ENCODE measurements at places on chromosomes 12 and 14.

- DNase-seq = no peak
Measured at GRCh38 chr12:114967151-114967550, 283.2 kb upstream of the TBX3 start.

DNA sequence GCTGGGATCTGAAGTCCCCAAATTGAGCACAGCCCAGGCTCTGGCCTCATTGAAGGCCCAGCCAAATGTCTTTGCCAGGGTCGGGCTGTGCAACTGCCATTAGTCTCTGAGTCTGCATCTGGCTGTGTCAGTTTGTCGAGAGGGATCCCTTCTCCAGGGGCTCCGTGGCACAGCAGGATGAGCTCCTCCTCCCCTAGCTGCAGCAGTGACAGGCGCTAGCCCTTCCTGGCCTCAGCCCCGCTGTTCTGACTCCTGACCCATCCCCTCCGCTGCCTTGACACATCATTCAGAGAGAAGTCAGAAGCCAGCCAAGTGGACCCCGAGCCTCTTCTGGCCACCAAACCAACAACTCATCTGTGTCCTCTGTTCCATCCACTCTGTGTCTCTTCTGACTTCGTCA, 188.3 kb downstream of the CALM1 start:
- DNase-seq = no peak

DNA sequence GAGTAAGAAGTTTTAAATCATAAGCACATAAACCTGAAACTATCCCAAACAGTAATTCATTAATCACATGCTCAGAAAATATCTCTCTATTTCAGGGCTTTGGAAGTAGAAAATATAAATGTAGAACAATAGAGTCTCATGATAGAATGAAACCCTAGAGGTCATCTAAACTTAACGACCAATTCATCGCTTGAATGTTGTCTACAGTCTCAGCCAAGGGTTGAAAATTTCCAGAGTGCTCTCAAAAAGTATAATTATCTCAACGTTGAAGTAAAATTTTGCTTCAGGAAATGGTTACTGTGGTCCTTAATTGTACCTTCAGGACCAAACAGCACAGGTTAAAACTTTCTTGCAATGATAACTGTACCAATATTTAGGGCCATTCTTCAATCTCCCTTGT, 1053.6 kb upstream of the SEL1L start:
- DNase-seq = no peak

- DNase-seq = no peak
Measured at GRCh38 chr12:92482599-92482998, 220.2 kb upstream of the PLEKHG7 start.

DNA sequence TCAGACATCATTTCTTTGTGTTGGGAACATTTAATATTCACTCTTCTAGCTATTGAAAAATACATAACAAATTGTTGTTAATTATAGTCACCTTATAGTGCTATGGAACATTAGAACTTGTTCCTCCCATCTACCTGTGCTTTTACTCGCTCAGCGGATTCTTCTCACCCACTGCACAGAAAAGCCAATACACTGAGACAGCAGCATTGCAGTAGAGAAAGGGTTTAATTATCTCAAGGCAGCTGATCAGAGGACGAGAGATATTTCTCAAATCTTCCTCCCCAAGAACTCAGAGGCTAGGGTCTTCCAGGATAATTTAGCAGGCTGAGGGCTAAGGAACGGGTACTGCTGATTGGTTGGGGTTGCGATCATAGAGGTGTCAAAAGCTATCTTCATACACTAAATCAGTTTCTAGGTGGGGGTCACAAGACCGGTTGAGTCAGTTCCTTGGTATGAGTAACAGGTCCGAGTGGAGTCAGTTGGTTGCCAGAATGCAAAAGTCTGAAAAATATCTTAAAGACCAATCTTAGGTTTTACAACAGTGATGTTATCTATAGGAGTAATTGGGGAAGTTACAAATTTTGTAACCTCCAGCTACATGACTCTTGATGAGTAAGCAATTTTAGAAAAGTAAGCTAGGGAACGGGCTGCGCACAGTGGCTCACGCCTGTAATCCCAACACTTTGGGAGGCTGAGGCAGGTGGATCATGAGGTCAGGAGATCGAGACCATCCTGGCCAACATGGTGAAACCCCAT, 173.1 kb downstream of the FBXL14 start:
- no peak for DNase-seq
